ENCODE measurements at places on chromosomes 11 and 22.

GRCh38 chr11:60902625-60903024 is 3.8 kb downstream of the PRPF19 start:
- DNase-seq: no peak

GRCh38 chr11:13108416-13108815 is 99.3 kb downstream of the RASSF10 start:
- DNase-seq: no peak

DNA sequence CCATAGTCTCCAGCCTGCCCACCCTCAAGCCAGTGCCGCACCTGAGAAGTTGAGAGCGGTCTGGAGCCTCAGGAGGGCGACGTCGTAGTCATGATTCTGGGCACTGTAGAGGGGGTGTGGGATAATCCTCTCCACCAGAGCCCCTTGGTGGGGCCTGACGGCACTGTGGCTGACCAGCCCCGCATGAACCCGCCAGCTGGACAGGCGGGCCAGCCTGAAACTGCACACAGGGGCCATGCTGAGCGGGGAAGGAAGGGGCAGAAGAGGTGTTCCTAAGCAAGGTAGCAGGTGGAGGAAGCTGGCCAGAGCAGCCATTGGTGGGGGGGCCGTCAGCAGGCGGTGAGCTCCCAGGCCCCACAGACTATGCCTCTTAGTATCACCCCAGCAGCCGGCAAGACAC is 13.1 kb downstream of the TMPRSS5 start:
- DNase-seq: no peak

GRCh38 chr11:40183073-40184064 is 1276.1 kb downstream of the LRRC4C start:
- DNase-seq: no peak

- peak; percentile 32 for DNase-seq
Observed at GRCh38 chr22:44975427-44976262, 34.2 kb downstream of the PHF21B start.

- DNase-seq: no peak
Observed at GRCh38 chr22:43867839-43868635, 5.7 kb upstream of the SULT4A1 start.

- DNase-seq: no peak
Observed at GRCh38 chr11:73216465-73216864, 1.6 kb upstream of the P2RY2 start.

- no peak for DNase-seq
Observed at GRCh38 chr11:539971-540481, 2.7 kb downstream of the LRRC56 start.

DNA sequence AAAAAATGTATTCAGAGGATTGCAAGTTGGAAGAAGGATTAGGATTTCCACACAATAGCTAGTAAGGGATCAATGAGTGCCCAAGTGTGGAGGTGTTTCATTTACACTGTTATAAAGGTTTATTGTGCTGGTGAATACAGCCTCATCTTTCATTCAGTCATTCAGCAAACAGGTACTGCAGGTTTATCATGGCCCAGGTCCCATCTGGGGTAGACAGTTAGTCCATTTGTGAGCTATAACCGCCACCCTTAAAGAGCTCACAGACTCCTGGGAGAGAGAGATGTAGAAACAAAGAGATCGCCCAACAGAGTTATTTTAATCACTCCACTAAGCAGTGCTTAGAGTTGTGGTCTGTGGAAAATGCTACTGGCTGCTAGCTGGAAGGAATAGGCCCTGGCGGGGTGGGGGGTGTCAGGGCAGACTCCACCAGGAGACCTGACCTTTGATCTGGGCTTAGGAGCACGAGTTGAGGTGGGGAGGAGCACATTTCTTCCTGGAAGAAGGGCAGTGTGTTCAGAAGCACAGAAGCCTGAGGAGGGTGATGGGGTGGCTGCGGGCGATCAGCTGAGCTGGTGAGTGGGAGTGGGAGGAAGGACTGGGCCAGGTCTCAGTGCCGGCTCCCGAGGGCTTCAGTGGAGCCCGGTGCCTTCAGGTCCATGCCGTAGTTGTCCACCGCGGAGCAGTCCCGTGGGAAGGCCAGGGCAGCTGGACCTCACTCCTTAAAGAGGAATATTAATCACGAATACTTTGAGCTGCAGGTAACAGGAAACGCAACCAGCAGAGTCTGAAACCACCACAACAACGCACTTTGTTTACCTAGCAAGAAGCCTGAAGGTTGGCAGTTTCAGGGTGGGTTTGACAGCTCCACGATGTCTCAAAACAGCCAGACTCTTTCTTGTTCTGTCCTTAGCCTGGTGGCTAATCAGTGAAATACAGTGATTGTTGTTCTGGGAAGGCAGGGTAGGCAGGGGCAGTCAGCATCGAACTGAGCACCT is 11.2 kb downstream of the TOM1 start:
- DNase-seq: no peak

- DNase-seq: no peak
Observed at GRCh38 chr11:119625206-119625978, 103.6 kb downstream of the NECTIN1 start.

DNA sequence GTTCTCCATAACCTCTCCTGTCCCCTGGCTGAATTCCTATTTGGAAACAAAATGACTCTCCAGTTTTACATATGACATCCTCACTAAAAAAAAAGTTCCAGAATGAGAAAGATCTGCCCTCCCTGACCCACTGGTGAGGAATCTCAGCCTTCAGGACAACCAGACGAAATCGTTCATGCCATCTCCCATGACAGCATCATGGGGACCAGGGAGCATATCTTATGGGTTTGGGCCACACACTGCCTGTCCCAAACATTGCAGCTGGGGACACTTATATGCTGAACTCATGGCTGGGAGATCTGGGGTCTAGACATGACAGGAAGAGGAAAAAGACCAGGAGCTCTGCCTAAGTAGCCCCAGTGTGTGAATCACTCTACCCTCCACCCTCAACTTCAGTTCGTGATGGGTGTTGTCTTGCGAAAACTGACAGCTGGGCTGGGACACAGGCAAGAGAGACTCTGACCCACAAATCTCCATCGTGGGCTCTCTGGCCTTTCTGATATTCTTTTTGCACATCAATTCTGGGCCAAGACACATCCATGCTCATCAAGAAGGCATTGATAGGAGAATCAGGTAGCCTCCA is 102.0 kb downstream of the ZNF280B start:
- DNase-seq: no peak

- no peak for DNase-seq
Observed at GRCh38 chr11:23112987-23113886, 253.0 kb upstream of the CCDC179 start.

GRCh38 chr22:50436015-50436830 is 38.6 kb downstream of the SBF1 start:
- DNase-seq: no peak

DNA sequence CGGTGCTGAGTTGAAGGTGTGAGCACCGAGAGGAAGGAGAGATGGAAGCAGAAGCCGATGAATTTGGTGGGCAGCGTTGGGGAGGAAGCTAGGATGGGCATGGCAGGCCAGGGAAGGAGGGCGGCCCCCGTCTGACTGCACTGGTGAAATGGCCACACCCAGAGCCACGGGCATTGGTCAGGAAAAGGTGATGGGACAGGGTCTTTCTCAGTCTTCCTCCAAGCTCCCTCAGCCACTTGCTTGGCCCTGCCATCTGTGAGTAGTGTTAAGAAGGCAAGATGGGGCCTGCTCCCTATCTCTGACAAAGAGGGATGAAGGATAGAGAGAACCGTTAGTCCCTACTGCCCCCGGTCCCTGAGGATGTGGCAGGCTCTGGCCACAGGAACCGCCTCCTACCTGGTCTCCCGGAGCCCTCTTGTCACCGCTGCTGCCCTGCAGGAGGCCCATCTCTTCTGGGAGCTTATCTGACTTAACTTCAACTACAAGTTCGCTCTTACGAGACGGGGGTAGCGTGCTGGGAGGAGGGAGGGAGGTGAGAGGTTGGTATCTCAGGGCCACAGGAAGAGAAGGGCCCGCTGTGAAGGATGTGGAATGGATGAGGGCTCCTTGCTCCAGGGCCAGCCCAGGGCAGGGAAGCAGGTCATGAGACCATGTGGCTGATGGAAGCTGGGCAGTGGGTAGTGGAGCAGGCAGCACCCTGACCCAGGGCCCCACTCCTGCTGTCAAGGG is 6.8 kb downstream of the MCAM start:
- no peak for DNase-seq

- DNase-seq: peak; percentile 18
Observed at GRCh38 chr11:34492806-34493414, 20.7 kb downstream of the ELF5 start.

GRCh38 chr11:2142300-2142759 is 3.1 kb upstream of the IGF2 start:
- no peak for DNase-seq

DNA sequence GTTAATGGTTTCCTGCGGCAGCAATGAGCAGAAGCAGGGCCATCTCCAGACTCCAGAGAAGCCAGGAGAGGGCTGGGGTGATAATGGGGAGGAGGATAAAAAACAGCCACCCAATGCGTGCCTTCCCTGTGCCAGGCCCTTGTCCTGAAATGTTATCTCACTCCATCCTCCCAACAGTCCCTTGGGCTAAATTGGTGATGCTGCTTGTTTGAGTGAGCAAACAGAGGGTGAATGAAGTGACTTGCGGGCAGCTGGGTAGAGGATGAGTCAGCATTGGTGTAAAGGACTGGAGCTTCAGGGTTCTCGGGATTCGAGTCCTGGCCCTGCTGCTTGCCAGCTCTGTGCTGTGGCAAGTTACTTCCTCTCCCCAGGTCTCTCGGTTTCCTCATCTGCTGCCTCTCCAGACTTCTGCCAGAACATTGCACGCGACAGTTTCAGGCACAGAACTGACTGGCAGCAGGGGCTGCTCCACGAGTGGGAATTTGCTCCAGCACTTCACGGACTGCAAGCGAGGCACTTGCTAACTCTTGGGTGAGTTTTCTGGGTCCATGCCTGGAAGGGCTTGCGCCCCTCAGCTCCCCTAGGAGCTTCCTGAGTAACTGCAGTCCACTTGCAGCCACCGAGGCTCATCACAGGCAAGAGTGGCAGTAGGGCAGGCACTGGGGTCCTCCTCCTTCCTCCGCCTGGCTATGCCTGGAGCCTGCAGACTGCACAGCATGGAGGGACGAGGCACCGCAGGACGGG is at the start of gene P2RY6:
Gene P2RY6, plus strand, starts transcription at position 403 of the 744 bp plus-strand sequence. CDS start 24,181 bp downstream, outside the sequence.
- no peak for DNase-seq

DNA sequence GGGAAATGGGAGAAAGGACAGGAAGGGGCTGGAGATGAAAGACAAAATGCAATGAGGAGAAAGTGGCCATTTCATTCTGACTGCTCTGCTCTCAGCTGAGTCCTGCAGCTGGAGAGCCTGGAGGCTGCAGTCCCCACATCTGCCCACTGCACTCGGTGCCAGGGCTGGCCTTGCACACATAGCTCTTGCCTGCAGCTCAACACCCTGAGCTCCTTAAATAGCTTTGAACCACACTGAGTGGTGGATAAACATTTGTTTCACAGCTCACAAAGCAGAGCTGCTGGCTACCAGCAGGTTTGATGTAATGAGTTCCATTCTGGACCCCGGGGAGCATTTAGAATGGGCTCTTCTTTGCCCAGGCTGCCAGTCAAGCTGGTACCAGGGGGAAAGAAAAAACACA is 426.1 kb upstream of the CADM1 start:
- no peak for DNase-seq

GRCh38 chr22:46064228-46064965 is 85.9 kb upstream of the PPARA start:
- no peak for DNase-seq

DNA sequence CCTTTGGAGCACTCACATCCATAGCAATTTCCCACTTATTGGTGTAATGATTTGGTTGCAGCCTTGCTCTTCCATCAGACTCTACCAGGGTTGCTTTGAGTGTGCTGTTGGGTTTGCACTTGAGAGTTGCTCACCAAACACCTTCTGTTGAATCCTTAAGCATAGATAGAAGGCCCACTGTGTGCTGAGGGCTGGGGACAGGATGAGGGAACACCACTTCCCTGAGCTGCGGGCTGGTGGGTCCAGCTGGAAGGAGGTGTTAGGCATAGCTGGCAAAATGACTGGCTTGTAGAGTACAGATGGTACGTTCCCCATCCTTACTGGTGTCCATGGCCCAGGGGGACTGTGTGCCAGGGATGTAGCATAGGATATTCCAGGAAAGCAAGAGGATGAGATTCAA is 3.9 kb downstream of the PRDM11 start:
- DNase-seq: no peak

- DNase-seq: no peak
Observed at GRCh38 chr11:62535802-62536201, 10.8 kb downstream of the AHNAK start.

DNA sequence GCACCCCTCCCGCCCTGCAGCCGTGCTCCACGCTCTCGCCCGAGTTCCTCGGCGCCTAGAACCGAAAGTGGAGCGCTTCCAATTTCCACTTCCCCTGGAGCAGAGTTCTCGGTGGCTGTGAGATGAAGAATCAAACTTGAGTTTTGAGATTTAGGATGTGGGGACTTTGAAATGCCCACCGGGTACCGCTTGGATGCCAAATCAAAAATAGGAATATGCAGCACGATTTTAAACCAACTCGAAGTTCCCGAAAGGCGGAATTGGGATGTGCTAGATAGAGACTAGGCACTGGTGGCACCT is 569 bp downstream of the POLA2 start:
- DNase-seq: no peak

GRCh38 chr11:120160436-120160835 is 22.5 kb upstream of the TRIM29 start:
- no peak for DNase-seq

GRCh38 chr11:128058580-128059208 is 528.7 kb downstream of the ETS1 start:
- no peak for DNase-seq

DNA sequence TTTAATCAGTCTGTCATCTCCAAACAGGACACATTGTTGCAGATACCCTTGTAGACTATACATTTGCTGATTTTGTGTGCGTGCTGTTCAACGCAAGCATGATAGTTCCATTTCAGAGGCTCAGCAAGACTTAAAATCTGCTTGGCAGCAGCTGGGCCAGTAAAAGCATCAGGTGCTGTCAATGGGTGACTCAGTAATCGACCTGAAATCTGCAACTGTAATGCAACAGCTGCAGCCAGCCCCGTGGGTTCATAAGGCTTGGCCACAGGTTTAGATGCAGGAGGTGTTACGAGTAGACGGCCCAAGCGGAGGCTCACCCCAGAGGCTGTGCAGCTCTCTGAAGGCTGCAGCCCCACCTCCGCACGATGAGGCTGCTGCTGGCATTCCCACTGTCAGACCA is 84.6 kb downstream of the NTM start:
- DNase-seq: no peak

DNA sequence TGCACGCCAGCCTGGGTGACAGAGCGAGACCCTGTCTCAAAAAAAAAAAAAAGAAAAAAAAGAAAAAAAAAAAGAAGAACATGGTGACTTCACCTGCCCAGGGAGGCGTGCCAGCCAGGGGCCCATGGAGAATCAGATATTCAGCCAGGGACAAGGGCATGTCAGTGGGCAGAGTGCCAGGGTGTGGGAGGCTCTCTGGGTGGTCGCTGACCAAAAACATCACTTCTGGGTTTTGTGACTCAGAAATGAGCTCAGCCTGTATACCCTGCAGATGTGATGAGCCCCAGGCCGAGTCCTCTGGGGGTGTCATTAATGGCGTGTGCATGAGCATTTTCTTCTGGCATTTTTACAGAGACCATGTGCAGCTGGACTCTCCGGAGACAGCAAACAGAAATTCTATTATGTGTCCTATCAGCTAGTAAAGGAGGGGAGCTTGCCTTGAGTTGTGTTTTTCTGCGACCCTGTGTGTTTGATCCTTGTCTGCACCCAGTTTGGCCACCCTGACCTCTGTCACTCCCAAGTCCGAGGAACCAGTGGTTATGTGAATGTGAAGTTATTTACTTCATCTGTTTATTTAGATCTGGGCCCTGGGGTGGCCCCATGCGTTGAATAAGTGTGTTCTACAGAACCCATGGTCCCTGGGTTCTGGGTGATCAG is 53.6 kb downstream of the BCR start:
- no peak for DNase-seq

Measured in effector memory CD8-positive, alpha-beta T cell (primary cell).